ENCODE measurements at places on chromosomes 2 and 18.

- DNase-seq = no peak
Measured at GRCh38 chr2:142843731-142844130, 33.7 kb upstream of the KYNU start.

- no peak for DNase-seq
Measured at GRCh38 chr2:219987830-219988229, 360.4 kb downstream of the SLC4A3 start.

- no peak for DNase-seq
Measured at GRCh38 chr2:130825231-130825965, 11.3 kb upstream of the ARHGEF4 start.

DNA sequence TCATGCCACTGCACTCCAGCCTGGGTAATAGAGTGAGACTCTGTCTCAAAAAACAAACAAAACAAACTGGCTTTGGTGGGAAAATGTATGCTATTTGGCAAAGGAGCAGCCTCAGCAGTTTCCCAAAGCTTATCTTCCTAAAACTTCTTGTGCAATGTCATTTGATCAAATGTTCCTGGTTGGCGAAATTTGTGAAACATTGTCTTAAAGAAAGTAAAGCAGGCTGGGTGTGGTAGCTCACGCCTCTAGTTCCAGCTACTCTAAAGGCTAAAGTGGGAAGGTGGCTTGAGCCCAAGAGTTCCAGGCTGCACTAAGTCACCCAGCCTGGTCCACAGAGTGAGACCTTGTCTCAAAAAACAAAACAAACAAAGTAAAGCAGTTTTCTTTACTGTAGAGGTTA is 17.3 kb upstream of the TAF4B start:
- DNase-seq = no peak

DNA sequence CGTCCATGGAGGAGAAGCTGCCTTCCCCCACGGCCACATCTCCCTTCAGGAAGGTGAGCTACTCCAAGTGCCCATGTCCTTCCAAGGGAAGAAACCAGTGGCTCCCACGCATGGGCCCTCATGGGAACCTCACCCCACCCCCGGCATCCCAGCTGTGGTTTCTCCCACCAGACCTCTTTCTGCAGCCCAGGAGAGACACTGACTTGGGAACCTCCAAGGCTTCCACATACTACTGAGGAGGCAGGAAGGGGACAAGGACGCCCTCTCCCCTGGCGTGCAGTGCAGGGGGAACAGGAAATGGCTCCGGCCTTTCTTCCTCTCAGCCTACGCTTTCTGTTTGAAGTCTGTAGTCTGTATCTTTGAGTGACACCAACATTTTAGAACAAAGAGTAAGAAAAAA is 104.5 kb upstream of the EPC2 start:
- DNase-seq = peak; percentile 57

DNA sequence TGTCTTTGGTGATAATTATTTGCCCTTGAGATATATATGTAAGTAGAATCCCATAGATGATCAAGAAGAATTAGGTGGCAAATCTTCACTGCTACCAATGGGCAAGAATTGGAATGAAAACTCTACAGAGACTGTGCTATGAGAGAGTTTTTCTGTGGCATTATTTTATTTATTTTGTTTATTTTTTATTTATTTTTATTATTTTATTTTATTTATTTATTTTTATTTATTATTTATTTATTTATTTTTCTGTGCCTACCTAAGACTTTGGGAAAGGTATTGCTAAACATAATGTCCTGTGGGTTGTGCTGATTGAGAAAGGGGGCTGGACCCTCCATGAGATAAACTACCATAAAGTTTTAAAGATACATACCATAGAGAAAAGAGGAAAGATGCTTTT is 16.6 kb upstream of the NR4A2 start:
- no peak for DNase-seq

DNA sequence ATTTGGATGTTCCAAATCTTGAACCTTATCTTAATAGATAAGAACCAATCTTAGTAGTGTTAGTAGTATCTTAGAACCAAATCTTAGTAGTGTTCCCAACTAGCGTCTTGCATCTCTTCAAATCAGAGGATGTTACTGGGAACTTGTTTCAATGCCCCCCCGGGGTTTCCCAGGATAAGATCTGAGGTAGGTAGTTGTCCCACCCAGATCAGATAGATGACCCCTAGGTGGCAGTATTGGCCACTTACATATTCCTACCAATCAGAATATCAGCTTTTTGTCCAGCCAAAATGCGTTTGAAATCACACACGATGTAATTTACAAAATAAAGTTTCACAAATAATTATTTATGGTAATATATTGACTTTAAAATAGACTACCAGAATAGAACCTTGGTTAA is 314.8 kb downstream of the MBD2 start:
- peak; percentile 38 for DNase-seq

- peak; percentile 95 for DNase-seq
Measured at GRCh38 chr2:60707750-60708371, 48.2 kb upstream of the PAPOLG start.

GRCh38 chr18:9521770-9522169 is 46.5 kb downstream of the RALBP1 start:
- DNase-seq = no peak

DNA sequence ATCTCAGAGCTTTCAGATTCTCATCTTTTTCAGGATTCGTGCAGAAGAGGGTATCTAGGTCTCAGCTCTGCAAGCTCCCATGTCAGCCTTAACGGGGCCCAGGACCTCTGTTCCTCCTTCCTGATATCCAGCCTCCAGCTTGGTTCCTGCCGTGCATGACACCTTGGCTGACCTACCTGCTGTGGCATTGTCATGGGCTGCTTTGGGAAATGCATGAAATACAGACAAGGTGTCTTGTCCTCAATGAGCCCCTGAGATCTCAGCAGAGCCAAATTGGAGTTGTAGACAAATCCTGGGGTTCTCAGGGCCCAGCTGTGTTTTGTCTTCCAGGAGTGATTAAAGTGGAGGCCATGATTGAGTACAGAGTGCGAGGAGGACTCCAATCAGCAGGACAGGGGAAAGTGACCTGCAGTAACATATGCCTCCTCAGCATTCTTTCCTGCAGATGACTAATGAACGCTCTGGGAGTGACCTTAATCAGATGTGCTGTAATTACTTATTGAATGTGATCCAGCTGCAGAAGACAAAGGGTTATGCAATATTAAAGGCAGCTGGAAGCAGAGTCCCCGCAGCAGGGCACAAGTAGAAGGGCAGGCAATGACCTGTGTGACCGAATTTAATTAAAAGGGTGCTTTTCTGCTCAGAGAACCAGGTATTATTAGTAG is 141.1 kb downstream of the CCBE1 start:
- DNase-seq = no peak

DNA sequence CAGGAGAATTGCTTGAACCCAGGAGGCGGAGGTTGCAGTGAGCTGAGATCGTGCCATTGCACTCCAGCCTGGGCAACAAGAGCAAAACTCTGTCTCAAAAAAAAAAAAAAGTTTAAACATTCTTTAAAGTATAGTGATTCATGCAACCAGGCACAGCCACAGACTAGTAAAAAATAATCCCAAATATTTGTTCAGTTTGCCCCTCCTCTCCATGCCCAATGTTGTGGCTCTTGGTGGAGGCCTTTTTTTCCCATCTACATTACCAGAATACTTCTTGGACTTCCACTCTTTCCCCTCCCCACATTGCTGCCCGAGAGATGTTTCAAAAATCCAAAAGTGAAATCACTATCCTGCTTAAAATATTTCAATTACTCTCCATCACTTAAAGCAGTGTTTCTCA is 5.1 kb upstream of the MALT1 start:
- no peak for DNase-seq

DNA sequence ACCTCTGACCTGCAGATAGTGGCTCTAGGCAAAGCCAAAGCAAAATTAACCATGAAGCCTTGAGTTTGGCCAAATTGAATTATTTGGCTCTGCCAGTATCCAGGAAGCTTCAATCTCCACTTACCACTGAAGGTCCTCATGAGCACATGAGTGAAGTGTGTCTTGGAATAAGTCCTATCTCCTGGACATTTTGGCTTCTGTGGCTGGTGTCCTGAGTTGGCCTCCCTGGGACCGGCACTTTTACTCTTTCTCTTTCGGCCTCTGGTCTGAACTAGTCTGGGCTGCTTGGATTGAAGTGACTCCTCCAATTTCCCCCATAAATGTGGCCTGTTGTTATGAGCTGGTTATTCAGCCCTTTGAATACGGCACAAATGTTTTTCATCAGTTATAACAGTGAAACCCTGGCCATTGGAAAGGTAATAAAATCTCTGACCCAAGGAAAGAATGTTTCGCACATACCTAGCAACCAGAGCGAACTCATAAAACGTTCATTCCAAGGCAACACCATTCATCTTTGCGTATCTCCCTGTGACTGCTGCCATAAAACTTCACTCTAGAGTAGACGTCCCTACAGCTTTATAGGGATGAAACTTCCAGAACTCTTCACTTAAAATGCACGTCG is 216.4 kb downstream of the LPIN1 start:
- no peak for DNase-seq

- no peak for DNase-seq
Measured at GRCh38 chr18:8802017-8802672, 96.8 kb downstream of the MTCL1 start.

GRCh38 chr2:237876951-237877491 is 17.6 kb downstream of the RAMP1 start:
- DNase-seq = no peak

DNA sequence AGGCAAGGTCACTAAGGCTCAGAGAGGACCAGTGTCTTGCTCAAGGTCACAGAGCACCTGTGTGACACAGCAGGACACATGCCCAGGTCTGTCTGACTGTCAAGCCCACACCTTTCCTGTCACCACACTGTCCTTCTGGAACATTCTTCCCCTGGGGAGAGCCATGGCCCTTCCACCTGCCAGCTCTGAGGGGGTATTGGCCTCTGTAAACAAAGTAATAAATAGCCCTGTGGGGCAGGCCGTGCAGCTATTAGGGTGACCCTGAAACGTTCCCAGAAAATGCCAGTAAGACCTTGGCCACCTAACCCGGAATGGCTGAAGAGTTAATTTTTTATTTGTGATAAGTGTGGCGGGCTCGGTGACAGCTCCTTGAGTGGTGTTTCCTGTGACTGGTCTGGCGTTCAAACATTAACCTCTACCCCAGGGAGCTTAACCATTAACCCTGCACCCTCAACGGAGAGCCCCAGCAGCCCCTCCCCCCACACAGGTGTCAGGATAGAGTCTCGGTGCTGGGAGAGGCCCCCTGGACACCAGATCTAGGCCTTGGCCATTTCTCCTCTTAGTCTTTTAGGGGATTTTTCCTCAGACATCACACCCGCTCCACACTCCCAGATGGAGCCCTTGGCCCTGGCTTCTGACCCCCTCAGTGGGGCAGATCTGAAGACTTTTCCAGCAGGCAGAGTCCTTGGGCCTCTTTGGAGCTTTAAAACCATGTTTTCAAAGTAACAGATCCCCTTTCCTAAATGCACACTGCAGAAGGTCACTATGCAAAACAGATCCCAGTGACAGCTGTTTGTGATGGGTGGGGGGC is 36.6 kb downstream of the SCTR start:
- no peak for DNase-seq

GRCh38 chr2:42903821-42904575 is 111.6 kb upstream of the HAAO start:
- DNase-seq = no peak

DNA sequence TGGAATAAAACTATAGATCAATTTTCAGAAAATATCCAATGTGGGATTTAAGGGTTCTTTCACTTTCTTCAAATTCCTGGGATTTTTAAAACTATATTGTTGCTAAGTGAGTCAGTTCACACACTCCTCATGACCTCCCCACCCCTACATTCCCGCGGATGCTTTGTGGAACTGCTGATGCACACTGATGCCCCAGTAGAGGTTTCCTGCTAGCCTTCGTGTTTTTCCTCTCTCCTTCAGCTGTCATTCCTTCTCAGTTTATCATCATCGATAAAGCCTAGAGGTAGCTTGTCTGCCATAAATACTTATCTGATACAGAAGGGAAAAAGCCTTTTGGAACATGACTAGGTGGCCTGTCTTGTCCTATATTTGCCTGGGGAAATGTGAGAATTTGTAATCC is 67.4 kb upstream of the GALNT5 start:
- no peak for DNase-seq

DNA sequence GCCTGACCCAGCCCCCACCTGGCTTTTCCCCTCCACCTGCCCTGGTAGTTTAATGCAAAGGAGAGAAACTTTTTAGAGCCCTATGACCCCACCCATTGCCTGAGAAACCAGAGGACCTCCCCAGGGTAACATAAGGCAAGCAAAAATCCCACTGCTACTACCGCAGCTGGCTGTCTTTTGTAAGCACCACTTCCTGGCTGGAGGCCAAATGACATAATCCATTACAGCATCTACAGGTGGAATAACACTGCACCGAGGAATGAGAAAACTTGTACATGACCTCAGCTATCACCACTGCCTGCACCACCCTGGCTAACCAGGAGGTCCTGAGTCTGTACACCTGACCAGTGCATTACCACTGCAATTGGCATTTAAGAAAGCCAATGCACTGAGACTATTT is 149.6 kb upstream of the GALNT5 start:
- DNase-seq = no peak

DNA sequence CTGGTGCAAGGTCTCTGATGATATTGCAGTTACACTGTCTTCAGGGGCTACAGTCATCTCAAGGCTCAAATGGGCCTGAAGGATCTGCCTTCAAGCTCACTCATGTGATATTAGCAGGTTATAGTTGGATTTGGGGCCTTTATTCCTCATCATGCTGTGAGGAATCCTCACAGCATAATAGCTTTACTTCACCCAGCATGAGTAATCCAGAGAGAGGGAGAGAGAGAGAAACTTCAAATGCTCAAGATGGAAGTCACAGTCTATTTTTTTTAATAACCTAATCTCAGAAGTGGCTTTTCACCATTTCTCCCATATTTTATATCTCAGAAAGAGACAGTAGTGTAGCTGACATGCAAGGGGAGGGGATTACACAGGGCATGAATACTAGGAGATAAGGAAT is 658.7 kb downstream of the EPHA4 start:
- no peak for DNase-seq

GRCh38 chr2:233320470-233320869 is 12.9 kb downstream of the SAG start:
- no peak for DNase-seq

DNA sequence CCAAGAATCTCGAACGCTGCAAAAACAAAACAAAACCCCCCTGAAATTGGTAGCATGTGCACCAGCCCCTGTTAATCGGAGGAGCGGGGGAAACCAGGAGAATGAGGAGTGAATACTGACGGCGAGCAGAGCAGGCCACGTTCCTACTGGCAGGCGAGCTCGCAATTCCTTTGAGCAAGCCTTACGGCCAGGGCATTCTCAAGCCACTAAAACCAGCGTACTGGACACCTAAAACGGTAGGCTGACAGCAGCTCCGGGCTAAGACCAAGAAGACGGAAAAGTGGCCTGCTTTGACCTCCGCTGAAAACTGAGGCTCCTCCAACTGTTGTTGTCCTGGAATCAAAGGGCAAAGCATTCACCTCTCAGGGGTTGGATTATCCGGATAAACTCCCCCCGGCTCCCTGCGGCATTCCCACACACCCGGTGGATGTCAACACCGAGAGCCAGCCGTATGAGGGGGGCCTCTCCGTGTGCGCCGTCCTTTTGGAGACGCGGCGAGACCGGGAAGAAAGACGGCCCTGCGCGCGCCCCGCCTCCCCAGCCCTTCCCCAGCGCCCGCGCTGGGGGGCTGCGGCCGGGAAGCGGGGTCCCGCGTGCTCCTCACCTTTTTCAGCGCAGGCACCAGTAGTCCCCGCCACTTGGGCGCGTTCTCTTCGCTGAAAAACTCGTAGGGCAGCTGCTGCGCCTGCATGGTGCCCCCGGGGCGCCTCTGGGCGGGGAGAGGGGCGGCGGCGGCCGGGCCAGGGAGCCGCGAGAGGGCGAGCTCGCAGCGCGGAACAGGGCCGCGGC is 925 bp downstream of the SOS1 start:
- peak; percentile 60 for DNase-seq
